ENCODE measurements at places on chromosomes 12 and 14. TPM values are rescaled to one million over a fixed set of nuclear protein-coding genes. Genes with fewer than 3 reads are reported as not detected.

Gene OTX2
- not detected for total RNA-seq

Gene CLEC9A
- not detected for total RNA-seq

Gene FRMD6
- total RNA-seq, result 257 TPM

Gene IFNG-AS1
- total RNA-seq, result 0.09 TPM

Gene TBPL2
- not detected for total RNA-seq
